Left ventricle myocardium superior (tissue), 1 donor: ENCODE measurements at places on chromosomes 2 and 18. TPM values are rescaled to one million over a fixed set of nuclear protein-coding genes. Genes with fewer than 3 reads are reported as not detected.

- no peak for DNase-seq
Measured at GRCh38 chr2:113060396-113060795, 1.4 kb downstream of the IL36RN start.

- DNase-seq: no peak
Measured at GRCh38 chr2:20001361-20001863, 11.1 kb downstream of the MATN3 start.

VIT gene
- total RNA-seq: 13.3 TPM

DNA sequence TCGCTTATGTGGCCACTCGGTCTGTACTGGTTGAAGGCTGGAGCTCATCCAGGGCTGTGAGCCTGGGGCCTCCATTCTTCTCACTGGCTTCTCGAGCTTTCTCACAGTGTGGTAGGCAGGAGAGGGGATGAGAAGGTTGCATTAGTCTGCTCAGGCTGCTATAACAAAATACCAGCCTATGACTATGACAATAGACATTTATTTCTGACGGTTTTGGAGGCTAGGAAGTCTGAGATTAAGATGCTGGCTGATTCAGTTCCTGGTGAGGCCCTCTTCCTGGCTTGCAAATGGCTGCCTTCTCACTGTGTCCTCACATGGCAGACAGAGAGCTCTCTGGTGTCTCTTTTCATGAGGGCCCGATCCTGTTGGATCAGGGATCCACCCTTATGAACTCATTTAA is 6.2 kb upstream of the STK25 start:
- DNase-seq: no peak

GRCh38 chr2:60612033-60612432 is 58.6 kb upstream of the BCL11A start:
- DNase-seq: no peak
